ENCODE measurements at places on chromosomes 4 and X.

- no peak for DNase-seq
Observed at GRCh38 chrX:119685225-119686066, 7.5 kb downstream of the SEPTIN6 start.

DNA sequence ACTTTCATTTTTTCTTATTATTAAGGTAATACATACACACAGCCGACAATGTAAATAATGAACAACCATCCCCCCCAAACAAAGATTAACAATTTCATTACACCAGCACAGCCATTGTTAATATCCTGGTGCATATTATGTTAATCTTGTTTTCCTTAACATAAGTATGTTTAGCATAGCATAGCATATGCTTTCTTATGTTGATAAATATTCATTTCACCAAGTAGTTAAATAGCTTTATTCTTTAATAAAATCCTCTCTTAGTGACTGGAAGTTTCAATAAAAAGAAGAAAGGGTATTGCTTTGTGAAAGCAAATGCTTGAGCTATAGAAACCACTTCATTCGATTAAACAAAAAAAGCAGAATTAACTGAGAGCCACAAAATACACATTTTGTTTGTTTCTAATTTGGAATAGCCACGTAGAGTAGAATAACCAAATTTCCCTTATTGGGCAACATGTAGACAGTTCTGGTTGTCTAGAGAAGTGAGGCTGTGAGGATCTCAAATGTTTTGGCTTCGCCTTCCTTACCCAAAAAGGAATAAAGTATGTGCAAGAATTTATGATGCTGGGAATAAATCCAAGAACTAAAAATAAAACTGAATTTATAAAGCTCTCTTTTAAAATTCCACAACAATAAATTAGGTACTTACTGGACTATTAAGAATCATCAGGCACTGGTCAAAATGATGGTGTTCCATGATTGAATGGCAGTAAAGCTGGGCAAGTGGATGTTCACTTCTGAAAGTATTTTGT is 118.0 kb downstream of the PDE5A start:
- no peak for DNase-seq

DNA sequence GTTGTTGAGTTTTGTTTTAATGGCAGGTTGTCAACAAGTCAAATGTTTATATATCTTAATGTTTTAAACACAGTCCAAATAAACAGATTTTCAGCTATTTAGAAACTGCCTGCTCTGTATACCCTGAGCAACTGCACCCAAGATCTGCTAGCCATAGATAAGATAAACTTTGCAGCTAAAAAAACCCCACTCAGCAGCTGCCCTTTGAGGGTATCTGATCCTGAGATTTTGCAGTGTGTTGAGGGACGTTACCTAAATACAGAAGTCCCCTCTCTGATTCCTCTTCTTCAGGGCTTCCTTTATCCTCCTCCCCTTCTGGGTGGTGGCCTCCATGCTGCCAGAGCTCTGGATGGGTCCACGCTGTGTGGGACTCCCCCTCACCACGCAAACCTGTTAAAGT is 11.0 kb upstream of the FGG start:
- no peak for DNase-seq

- no peak for DNase-seq
Observed at GRCh38 chrX:103613362-103613890, 5.7 kb downstream of the TCEAL3 start.

DNA sequence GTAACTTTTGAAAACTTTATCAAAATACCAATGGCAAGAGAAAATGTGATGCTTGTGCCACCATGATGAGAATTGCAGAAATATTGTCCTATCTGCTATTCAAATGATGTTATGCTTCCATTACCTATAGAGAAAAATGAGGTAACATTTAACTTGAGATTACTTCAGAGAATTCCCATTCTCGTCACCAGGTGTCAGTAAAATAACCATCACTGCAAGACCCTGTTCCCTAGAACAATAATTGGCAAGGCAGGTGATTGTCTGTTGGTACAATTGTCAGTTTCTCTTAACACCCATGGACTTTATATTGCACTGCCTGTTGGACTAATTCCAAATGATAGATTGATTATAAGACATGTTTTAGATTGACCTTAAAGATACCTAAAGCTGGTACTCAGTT is 179.9 kb downstream of the GABRG1 start:
- no peak for DNase-seq

- no peak for DNase-seq
Observed at GRCh38 chr4:119728692-119729593, 100.3 kb upstream of the PDE5A start.

- no peak for DNase-seq
Observed at GRCh38 chrX:72142094-72142793, 10.5 kb upstream of the RTL5 start.

- no peak for DNase-seq
Observed at GRCh38 chr4:174394915-174395314, 111.2 kb downstream of the CEP44 start.

DNA sequence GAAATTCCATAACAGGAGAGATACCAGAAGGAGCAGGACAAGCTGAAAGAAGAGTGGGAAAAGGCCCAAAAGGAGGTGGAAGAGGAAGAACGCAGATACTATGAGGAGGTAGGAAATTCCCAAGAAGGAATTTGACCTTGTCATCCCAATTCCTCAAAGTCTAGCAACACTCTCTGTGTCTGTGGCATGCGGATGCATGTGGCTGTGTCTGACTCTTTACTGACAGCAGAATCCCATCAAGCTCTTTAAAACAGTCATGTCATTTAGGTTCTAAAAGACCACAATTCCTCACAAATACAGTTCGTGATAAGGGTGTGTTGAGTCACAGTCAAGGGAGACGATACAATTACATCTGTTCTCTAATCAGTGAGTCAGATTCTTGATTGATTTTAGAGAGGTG is 68.5 kb downstream of the PHOX2B start:
- no peak for DNase-seq

- no peak for DNase-seq
Observed at GRCh38 chr4:186193851-186194250, 2.5 kb downstream of the CYP4V2 start.

- DNase-seq, result no peak
Observed at GRCh38 chr4:8344377-8344776, 74.8 kb downstream of the HTRA3 start.

GRCh38 chr4:723751-724530 is 18.3 kb downstream of the PCGF3 start:
- DNase-seq, result no peak

Measured in CD4-positive, alpha-beta T cell treated with Interleukin-15 for 4 hours (primary cell).